CD4-positive, alpha-beta T cell treated with Interleukin-1 beta for 1 hour (primary cell): ENCODE measurements at places on chromosomes 16 and 17.

GRCh38 chr17:68197997-68198930 lies 49.6 kb upstream of the AMZ2 start:
- no peak for DNase-seq

- DNase-seq = no peak
Observed at GRCh38 chr17:17943281-17943984, 28.8 kb downstream of the TOM1L2 start.

GRCh38 chr17:80750263-80750662 lies 205.6 kb downstream of the RPTOR start:
- no peak for DNase-seq

DNA sequence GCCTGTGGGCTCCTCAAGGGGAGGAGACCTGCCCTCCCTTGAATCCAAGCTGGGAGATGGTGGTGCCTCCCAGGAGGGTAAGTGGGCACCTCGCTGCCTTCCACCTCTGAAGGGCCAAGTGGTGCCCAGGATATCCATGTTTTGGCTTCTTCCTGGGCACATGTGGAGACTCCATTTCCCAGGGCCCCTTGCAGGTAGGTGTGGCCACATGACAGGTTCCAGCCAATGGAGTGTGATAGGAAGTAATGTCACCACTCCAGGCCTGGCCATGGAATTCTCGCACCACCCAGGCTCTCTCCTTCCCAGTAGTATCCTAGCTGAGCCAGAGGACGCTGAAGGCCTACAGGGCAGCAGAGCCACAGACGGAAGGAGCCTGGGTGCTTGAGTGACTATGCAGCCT lies 17.6 kb upstream of the PEMT start:
- DNase-seq = no peak

GRCh38 chr17:15972497-15972951 lies 27.0 kb downstream of the ZSWIM7 start:
- no peak for DNase-seq

DNA sequence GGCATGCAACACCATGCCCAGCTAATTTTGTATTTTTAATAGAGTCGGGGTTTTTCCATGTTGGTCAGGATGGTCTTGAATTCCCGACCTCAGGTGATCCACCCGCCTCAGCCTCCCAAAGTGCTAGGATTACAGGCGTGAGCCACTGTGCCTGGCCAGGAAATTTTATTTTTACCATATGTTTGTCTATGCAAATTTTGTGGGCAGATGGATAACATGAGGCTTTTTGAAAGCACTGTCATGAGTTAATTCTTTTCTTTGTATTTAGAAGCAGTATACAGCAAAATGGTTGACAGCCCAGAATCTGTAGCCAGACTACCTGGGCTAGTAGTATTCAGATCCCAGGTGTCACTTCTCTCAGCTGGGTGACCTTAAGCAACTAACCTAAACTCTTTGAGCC lies 8.5 kb upstream of the KPNB1 start:
- DNase-seq = no peak

GRCh38 chr17:44144966-44145739 lies 3.4 kb downstream of the HROB start:
- DNase-seq = no peak

- DNase-seq = no peak
Observed at GRCh38 chr17:71530248-71530647, 590.6 kb upstream of the SOX9 start.

DNA sequence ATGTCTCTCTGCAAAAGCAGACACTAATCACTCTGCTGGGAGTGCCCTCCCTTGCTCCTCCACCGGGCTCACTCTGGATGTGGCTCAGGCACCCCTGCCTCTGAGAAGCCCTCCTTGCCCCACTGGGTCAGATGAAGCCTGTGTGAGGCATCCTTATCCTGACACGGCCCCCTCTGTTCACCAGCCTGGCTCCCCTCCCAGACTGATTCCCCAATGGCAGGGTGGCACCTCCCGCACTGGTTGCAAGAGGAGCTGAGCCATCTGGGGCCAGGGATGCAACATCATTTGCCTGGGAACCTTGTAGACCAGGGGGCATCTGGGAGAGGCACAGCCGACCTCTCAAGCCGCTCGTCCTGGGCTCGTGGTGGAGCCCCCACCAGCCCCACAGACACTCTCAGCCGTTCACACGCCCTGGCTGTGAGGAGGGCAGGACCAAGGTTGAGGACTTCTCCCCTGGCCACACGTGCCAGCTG lies 6.7 kb downstream of the SMTNL2 start:
- DNase-seq = no peak

DNA sequence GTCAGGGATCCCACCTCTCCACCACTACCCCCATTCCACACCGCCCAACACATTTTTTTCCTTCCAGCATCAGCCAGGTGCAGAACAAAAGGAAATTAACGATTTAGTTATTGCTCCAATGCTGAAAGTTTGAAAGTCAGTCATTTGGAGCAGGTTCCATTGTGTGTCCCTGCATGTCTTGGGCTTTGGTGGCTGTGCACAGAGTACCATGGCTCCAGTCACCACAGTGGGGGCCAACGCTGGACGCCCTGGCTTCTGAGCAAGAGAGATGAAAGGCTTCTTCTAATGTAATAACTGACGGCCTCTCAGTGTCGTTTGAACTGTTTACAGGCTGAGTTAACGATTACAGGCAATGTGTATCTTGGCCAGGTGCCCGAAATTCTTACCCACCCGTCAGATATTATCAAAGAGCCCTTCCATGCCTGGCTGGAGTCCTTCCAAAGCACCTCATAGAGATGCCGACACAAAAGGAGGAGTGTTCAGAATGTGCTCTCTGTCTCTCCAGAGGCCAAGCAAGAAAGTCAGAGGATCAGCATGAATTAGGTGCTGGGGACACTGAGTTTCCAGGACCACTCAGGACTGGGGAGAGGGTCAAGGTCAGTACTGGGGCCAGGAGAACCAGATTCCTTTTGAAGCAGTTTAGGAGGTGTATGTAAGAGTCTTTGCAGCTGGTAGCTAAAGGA lies 25.9 kb downstream of the RNF43 start:
- DNase-seq = no peak

DNA sequence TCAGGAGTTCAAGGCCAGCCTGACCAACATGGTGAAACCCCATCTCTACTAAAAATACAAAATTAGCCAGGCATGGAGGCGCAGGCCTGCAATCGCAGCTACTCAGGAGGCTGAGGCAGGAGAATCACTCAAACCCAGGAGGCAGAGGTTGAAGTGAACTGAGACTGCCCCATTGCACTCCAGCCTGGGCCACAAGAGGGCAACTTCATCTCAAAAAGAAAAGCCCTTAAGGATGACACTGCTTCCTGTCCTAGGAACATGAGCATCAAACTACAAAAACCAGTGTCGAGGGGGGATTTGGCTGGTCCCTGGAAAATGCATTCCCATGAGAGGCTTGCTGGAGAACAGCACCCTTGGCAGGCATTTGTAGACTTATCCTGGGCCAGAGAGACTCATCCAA lies 449.5 kb upstream of the PSMD7 start:
- DNase-seq = no peak
